NCI-H748 treated with DMSO at 0.1 percent for 48 hours (cell line): ENCODE measurements at places on chromosomes 3 and 15.

DNA sequence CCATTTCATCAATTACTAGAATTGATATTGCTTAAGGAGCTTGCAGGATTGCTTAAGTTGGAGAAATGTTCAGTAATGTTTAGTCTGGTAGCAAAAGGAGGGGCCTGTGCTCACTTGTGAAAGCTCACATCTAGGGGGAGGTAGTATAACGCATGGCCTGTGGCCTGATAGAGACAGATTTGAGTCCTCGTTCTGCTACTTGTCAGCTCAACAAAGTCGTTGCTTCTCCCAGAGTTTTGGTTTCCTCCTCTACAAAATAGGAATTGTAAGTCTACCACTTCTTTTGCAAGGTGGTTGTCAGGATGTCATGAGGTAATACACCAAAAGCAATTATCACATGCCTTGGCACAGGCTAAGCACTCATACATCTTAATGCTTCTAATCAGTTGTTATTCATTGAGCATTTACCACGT, 1.3 kb downstream of the ST3GAL6 start:
- no peak for DNase-seq

- DNase-seq, result no peak
These were observed 70.7 kb upstream of the VEPH1 start for GRCh38 chr3:157573780-157574378.

DNA sequence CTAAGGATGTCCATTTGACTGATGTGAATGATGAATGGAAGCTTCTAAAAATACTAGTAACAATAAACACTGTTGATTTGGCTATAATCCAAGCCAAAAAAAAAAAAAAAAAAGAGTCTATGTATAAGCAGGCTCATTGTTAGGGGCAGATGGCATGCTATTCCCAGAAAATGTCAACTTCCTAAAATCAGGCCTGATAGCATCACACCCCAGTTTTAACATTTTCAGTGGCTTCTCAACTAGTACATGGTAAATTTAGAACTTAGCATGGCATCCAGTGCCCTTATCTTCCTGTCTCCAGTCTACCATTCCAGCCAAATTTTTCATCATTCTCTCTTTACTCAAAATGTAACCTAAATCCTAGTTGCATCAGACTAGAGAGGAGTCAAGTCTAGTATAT, 288.2 kb upstream of the ZNF385D start:
- DNase-seq, result no peak

DNA sequence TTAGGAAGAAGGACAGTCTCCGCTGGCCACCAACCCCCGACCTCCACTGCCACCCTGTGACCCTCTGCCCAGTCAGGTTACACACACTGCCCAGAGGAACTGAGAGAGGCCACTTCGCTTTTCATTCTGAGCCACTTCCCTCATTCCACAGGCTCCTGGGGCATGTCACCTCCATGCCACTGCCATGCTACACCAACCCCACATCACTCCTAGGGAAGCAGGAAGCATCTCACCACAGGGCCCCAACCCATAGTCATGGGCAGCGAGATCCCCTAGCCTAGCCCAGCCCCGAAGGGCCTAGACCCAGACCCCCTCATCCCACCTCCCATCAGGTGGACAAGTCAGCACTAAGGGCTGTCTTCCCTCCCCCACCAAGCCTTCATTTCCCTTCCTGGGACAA, 1.4 kb downstream of the PLCB2 start:
- no peak for DNase-seq

GRCh38 chr15:97014001-97014400, 683.5 kb downstream of the NR2F2 start:
- DNase-seq, result no peak

GRCh38 chr3:32371461-32372212, 20.0 kb upstream of the CMTM7 start:
- no peak for DNase-seq

GRCh38 chr15:69880571-69881301, 217.0 kb downstream of the TLE3 start:
- DNase-seq, result no peak
